ENCODE measurements at places on chromosomes 1 and 21.

DNA sequence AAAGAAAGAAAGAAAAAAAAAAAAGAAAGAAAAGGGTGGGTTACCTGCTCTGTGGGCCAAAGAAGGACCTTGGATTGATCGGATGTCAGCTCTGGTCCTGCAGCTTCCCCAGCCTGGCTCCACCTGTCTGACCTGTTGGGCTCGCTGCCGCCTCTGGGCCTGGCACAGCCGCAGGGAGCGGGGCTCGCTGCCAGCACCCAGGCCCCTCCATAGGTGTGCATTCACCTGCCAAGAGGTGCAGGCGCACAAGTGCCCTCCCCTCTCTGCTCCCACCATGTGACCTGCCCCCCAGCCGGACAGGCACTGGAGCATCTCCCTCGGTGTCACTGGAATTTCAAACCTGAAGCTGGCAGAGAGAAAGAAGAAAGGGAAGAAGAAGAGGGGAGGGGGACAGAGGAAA, 33.1 kb upstream of the GPR157 start:
- no peak for DNase-seq

DNA sequence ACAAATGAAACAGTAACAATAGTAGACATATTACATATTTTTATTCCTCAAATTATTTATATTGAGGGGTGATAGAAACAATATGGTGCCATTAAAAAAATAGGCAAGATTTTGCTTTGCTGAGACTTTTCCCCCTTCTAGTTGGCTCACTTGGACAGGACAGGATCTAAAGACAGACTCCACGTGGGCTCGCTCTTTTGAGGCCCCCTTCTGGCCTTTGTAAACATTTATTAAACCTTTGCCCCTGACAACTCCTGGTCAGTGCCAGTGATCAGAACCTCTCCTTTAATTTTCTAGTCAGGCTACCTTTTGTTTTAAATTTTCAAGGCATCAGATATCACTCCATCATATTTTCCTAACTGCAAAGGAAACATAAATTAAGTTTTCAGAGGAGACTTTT, 49.7 kb upstream of the IFI44L start:
- DNase-seq, result no peak

DNA sequence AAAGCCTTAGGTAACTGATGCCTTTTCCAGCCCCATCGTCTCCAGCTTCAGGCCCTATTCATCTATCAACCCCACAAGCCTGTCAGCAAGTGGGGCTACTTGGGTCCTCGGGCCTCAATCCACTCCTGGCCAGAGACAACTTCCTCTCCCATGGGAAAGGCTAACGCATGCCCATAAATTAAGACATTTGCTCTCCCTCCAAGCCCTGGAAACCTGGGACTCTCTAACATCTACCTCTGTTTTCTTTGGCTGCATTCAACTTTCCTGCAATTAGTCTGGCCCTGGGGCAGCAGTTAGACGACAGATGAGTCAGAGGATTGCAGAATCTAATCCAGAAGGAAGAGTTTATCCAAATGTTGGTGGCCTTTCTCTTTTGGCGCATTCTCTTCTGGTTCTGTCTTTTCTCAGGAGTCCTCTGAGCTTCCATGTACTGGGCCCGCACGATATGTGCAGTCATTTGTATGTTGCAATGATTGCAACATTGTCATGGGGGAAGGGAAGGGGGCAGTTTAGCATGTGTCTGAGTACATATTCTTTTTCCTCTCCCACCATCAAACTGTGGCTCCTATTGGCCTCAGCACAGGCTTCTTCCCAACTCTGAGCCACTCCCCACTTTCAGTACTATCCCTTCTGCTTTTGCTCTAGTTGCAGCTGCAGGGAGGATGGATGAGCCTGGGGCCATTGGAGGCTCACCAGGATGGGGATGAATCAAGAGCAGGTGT, 54.4 kb downstream of the NAV1 start:
- DNase-seq, result peak; percentile 88

- DNase-seq, result no peak
Measured at GRCh38 chr1:220655509-220655908, 34.7 kb upstream of the C1orf115 start.

DNA sequence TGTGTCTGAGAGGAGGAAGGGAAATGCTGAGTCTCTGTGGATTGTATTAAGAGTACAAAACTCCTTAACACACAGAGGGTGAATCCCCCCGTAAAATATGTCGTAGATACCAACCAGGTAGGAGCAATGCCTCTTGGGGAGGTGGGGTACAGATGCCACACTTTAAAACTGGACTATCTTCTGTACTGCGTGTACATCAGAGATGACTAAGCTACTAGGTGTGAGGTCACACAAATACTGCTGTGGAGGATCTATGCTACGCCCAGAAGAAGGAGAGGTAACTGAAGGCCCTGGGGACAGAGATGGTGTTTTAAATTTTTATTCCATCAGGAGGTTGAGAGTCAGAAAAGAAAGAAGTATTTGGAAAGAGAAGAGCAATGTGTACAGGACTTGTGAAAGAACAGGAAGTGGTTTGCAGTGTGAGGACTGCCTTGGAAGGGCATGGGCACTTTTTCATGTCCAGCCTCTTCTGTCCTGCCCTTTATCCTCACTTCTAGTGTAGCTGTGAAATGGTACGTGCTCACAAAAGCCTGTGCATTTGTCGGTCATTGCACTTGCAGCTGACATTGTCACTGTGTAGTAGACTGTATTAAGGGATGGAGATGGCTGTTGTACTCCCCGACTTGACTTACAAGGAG, 287.8 kb upstream of the CHRM3 start:
- DNase-seq, result no peak

- DNase-seq, result peak; percentile 75
Measured at GRCh38 chr1:20486457-20487235, 636 bp upstream of the CAMK2N1 start.

GRCh38 chr1:245776139-245776538, 621.4 kb downstream of the KIF26B start:
- DNase-seq, result no peak

- peak; percentile 71 for DNase-seq
Measured at GRCh38 chr1:89271341-89272015, 1.2 kb downstream of the GBP5 start.

- peak; percentile 72 for DNase-seq
Measured at GRCh38 chr1:26705788-26706311, 10.0 kb downstream of the ARID1A start.

- no peak for DNase-seq
Measured at GRCh38 chr1:82185084-82185483, 384.4 kb downstream of the ADGRL2 start.
